Activated CD4-positive, alpha-beta T cell treated with anti-CD3 and anti-CD28 coated beads for 4 hours (primary cell): ENCODE measurements at places on chromosomes 3 and 15.

DNA sequence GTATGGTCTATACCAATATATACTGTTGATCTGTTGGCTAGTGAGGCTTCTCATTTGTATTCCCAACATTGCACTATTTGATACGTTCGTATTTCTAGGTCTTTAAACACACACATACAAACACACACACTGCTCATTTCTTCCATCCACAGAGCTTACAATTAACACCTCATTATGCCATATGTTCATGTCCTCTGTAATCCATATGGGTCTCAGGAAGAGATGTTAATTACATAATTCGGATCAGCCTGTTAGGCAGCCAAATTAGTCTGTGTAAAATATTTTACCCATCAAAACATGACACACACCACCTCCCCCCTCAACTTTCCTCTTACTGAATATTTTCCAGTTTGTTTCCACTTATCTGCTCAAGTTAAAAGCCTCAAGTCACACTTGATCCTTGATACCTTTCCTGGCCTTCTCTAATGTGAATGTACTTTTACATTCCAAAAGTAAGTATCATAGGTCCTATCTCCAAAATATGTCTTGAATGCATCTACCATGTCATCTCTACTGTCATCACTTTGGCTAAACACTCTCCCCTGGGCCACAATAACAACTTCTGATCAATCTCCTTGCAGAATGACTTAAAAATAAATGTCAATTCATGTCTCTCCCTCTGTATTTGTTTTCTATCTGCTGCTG, 28.2 kb downstream of the EOGT start:
- DNase-seq: no peak

- no peak for DNase-seq
Observed at GRCh38 chr3:187610981-187611511, 59.1 kb downstream of the SST start.

DNA sequence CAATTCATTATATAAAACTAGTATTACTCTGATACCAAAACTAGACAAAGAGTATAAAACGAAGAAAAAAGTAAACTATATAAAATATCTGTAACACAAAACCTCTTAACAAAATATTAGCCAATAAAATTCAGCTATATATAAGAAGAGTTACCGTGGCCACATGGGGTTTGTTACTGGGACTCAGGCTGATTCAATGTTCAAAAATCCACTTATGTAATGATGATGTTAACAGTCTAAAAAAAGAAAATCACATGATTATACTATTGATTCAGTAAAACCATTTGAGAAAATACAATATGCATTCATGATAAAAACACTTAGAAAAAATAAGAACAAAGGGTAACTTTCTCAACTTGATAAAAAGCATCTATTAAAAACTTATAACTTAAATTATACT, 18.3 kb downstream of the P2RY1 start:
- no peak for DNase-seq

DNA sequence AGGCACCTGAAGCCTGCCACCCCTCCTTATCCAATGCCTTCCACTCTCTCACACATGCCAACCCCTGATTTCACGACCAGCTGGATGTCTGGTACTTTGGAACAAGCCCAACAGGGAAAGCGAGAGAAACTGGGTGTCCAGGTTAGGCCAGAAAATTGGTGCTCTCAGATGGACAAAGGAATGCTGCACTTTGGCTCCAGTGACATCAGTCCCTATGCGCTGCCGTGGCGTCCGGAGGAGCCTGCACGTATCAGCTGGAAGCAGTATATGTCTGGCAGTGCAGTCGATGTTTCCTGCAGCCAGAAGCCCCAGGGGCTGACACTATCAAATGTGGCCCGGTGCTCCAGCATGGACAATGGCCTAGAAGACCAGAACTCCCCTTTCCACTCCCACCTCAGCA, 45.2 kb downstream of the CDAN1 start:
- DNase-seq: no peak

- DNase-seq: no peak
Observed at GRCh38 chr15:22951031-22951380, 29.2 kb downstream of the CYFIP1 start.

- no peak for DNase-seq
Observed at GRCh38 chr3:14799146-14799545, 19.6 kb upstream of the FGD5 start.

DNA sequence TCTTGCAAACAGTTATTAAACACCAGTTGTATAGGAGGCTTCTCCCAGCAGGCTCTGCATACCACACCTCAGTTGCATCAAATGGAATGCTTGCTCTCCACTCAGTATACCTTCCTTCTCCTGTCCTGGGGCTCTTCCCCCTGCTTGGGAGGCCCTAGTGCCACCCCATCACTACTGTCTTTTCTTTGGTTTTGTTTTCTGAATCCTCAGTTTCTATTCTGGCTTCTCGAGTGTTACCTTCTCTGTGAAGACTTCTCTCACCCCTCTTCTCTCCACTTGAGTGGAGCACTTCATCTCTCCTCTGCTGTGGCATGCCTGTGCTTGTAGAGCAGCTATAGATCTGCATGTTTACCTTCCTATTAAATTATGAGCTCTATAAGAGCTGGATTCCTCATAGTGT, 75.7 kb upstream of the TPRG1 start:
- DNase-seq: no peak

DNA sequence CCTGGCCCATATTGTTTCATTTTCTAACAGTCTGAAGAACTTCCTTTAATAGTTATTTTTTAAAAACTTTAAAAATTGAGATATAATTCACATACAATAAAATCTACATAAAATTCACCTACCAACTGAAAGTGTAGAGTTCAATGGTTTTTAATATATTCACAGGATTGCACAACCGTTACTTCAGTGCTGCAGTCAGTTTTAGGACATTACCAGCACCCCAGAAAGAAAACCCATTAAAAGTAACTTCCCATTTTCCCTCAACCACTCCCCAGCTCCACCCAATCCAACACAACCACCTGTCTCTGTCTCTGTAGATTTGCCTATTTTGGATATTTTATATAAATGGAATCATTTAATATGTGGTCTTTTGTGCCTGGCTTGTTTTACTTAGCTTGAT, 29.6 kb downstream of the MGA start:
- DNase-seq: no peak

DNA sequence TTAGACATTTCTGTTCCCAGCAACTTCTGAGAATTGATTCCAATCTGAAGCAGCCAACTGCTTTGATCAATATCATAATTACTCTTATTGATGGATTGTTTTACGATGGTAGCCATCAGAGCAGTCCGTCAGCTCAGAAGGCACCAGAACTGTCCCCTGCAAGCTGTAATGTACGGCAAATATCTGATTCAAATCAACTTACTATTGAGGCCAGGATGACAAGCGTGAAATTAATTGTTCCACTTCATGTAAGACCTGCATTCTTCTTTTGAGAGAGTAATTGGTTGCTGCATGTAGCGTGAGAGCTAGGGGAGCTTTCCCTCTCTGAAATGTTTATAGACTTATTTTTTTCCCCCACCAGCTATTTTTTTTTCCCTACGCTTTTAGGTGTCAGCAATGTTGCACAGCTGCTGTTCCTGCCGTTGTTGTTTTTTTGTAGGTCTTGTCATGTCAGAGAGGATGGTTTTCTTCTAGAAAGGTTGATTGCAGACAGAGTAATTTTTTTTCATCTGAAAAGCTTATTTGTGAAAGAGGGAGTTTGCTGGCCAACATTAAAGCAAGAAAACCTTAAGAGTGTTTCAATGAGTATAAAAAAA, 134.9 kb downstream of the CACNA2D3 start:
- DNase-seq: no peak

DNA sequence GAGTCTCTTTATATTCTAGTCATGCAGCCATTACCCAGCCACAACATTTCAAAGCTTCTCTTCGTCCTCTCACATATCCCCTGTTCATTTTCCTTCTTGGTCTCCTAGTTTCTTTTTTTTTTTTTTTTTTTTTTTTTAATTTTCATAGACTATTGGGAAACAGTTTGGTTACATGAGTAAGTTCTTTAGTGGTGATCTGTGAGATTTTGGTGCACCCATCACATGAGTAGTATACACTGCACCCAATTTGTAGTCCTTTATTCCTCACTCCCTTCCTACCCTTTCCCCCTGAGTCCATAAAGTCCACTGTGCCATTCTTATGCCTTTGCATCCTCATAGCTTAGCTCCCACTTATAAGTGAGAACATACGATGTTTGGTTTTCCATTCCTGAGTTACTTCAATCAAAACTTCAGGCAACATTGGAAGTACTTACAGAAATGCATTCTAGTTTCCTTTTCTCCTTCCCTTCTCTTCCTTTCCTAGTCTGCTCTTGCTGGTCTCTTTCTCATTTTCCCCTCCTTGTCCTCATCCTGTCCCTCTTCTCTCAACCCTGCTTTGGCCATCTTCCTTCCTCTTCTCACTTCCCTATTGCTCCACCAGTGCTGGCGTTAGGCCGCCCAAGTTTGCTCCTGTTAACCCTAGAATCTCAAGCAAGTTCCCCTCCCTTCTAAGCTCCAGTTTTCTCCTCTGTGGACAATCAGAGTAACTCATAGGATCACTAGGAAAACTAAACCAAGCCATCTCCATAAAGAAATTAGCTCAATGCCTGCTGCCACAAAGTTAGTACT, 4.8 kb downstream of the ATP8B4 start:
- no peak for DNase-seq

DNA sequence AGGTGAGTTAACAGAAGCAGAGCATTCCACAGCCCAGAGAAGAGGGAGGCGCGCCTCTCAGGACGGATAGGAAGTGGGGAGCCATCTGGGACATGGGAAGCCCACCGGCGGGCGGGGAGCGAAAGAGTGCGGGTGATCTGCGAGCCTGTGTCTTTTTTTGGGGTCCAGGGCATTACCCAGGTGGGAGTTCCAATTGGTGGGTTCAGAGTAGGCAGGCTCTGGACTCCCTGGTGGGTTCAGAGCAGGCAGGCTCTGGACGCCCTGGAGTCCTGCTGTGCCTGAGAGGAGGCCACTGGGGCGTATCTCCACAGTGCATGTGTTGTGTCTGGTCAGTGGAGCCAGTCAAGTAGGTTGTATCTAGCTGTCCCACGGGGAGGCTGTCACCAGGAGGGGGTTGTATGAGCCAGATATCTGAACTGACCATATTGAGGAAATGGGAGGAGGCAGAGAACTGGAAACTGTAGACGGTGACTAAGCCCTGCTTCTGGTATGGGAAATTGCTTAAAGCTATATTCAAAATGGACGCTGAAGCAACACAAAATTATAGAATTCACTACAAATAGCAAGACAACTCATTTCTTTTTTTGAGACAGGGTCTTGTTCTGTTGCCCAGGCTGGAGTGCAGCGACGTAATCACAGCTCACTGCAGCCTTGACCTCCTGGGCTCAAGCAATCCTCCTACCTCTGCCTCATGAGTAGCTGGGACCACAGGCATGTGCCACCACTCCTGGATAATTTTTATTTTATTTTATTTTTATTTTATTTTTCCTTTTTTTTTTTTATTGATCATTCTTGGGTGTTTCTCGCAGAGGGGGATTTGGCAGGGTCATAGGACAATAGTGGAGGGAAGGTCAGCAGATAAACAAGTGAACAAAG, 34.5 kb upstream of the CHST2 start:
- DNase-seq: no peak

GRCh38 chr3:116314476-116314875, 130.8 kb downstream of the LSAMP start:
- no peak for DNase-seq

- DNase-seq: no peak
Observed at GRCh38 chr3:152554980-152555379, 280.0 kb upstream of the P2RY1 start.

- DNase-seq: no peak
Observed at GRCh38 chr15:29334544-29334943, 64.9 kb upstream of the NSMCE3 start.

GRCh38 chr15:78012643-78013077, 64.9 kb downstream of the TBC1D2B start:
- no peak for DNase-seq

DNA sequence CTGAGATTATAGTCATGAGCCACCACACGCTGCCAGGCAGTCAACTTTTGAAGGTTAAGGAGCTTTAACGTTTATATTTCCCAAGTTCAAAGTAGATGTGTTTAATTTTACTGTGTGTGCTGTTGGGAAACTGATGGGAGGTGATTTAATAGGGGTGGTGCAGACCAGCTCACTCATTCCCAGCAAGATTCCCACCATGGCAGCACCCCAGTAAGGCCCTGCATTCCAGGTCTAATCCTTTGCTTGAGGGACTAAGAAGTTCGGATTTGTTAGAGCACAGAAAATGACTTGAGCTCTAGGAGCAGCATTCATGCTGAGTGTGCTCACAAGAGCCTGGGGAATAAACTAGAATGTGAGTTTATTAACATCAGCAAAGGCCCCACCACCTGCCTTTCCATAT, 25.2 kb downstream of the TSEN2 start:
- DNase-seq: no peak
